Endothelial cell of coronary artery (primary cell): ENCODE measurements at places on chromosomes 5 and 9. TPM values are rescaled to one million over a fixed set of nuclear protein-coding genes. Genes with fewer than 3 reads are reported as not detected.

Gene ZNG1E
- 35.3 and 44.1 TPM in 2 replicates for total RNA-seq

Gene EIF4EBP3
- total RNA-seq = 0.54 and 0.75 TPM in 2 replicates

Gene TXNDC8
- not detected in 2 replicates for total RNA-seq

Gene CARTPT
- total RNA-seq = not detected in 2 replicates

Gene PTPRD
- total RNA-seq = 0.38 and 5.8 TPM in 2 replicates

Gene CRHBP
- under 0.01 and 3.1 TPM in 2 replicates for total RNA-seq

Gene CA9
- total RNA-seq = 0.19 TPM in 1 of 2 replicates, not detected in the other

Gene ANKRD55
- 0.09 and 0.72 TPM in 2 replicates for total RNA-seq

Gene TPD52L3
- total RNA-seq = not detected in 2 replicates

Gene CER1
- not detected in 2 replicates for total RNA-seq

Gene FCN2
- not detected in 2 replicates for total RNA-seq

Gene GRIN1
- under 0.01 and 0.09 TPM in 2 replicates for total RNA-seq

Gene SPATA31D4
- total RNA-seq = not detected in 2 replicates

Gene DDX46
- 23.9 and 25.7 TPM in 2 replicates for total RNA-seq

Gene COL5A1
- total RNA-seq = 67.9 and 185 TPM in 2 replicates

Gene GGTA1
- total RNA-seq = 0.18 and 0.19 TPM in 2 replicates

Gene LCN12
- total RNA-seq = 0.09 TPM in 1 of 2 replicates, not detected in the other

Gene TOR4A
- 27.3 and 27.6 TPM in 2 replicates for total RNA-seq

Gene PCDHA1
- total RNA-seq = under 0.01 TPM in 1 of 2 replicates, not detected in the other

Gene TRIM32
- 15.3 and 19.3 TPM in 2 replicates for total RNA-seq

Gene SIL1
- total RNA-seq = 53.6 and 71.0 TPM in 2 replicates

Gene ACTBL2
- total RNA-seq = 0.28 TPM in 1 of 2 replicates, not detected in the other

Gene SV2C
- total RNA-seq = not detected in 2 replicates

Gene PCDHA11
- 0.09 and 0.27 TPM in 2 replicates for total RNA-seq

Gene NKD2
- total RNA-seq = not detected in 2 replicates

Gene KCNMB1
- 0.54 and 0.66 TPM in 2 replicates for total RNA-seq

Gene WDR70
- total RNA-seq = 35.4 and 37.6 TPM in 2 replicates

Gene IDNK
- total RNA-seq = 2.9 and 4.8 TPM in 2 replicates

Gene AIF1L
- 27.6 and 31.6 TPM in 2 replicates for total RNA-seq

Gene TEX53
- not detected in 2 replicates for total RNA-seq

Gene DMRT2
- not detected in 2 replicates for total RNA-seq

Gene OLFM1
- 0.18 and 0.56 TPM in 2 replicates for total RNA-seq

Gene PCDHB13
- total RNA-seq = 0.99 and 1.6 TPM in 2 replicates

Gene BAG1
- 24.1 and 24.7 TPM in 2 replicates for total RNA-seq

Gene MAMDC4
- total RNA-seq = 0.81 and 4.9 TPM in 2 replicates

Gene ZNF366
- total RNA-seq = 1.1 and 4.0 TPM in 2 replicates
